ENCODE measurements at places on chromosomes 3 and 15.

DNA sequence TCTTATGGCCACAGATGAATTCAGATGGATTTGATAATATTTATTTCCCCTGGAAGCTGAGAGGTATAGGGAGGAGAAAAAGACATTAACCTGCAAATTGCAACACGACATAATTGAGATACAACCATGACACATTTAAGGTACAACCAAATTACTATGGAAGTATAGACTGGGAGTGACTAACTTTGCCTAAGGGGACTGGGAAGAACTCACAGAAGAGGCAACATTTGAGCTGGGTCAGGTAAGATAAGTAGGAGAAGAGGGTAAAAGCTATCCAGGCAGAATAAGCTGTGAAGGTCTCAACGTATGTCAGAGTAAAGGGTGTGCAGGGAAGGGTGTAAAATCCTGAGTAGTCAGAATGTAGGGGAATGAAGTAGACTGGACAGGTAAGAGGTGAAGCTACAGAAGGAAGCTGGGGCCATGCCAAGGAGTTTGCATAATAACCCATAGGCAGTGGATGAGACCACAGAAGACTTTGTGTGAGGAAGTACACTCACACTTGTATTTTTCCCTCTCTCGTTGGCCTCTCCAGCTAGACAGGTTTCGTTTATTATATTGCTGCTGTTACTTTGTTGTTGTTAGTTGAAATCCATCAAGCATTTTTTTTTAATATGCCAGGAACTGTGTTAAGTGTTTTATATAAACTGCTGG lies 28.0 kb upstream of the PTX3 start:
- no peak for DNase-seq

- DNase-seq, result no peak
Observed at GRCh38 chr15:40870716-40871115, 3.3 kb downstream of the RHOV start.

- DNase-seq, result no peak
Observed at GRCh38 chr3:2652386-2652785, 457.8 kb downstream of the IL5RA start.

DNA sequence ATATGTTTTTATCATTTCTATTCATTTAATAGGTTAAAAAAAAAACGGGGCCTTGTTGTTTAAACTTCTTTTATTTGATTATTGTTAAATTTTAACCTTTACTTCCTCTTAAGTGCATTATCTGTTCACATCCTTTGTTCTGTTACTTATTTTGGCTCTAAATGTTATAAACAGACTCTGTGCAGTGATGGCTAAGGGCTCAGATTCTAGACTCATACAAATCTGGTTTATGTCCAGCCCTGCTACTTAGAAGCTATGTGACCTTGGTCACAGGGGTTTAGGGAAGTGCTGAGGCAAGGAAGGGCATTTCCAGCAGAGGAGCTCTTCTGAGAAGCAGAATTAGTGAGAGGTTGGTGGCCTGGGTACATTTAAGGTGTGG lies 55.3 kb upstream of the VILL start:
- DNase-seq, result no peak

- DNase-seq, result no peak
Observed at GRCh38 chr15:31407851-31408250, 81.2 kb downstream of the KLF13 start.

GRCh38 chr15:88456733-88457132 lies 10.5 kb downstream of the MRPL46 start:
- no peak for DNase-seq

DNA sequence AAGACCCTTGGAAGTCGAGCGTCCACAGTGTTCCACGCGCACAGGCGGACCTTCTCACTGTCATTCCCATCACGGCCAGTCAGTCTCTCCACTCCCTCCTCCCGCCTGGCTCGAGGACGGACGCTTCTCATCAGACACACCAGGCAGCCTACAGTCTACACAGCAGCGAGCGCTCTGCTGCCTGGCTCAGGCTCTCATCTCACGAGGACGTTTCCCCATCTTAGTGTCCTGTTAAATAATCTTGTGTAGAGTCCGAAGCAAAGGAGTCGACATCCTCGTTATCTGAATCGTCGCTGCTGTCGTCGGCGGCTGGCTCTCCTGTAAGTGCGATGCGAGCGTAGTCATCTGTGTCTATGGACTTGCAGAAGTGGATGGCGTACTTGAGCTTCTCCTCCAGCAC lies 12.4 kb upstream of the OCA2 start:
- no peak for DNase-seq

DNA sequence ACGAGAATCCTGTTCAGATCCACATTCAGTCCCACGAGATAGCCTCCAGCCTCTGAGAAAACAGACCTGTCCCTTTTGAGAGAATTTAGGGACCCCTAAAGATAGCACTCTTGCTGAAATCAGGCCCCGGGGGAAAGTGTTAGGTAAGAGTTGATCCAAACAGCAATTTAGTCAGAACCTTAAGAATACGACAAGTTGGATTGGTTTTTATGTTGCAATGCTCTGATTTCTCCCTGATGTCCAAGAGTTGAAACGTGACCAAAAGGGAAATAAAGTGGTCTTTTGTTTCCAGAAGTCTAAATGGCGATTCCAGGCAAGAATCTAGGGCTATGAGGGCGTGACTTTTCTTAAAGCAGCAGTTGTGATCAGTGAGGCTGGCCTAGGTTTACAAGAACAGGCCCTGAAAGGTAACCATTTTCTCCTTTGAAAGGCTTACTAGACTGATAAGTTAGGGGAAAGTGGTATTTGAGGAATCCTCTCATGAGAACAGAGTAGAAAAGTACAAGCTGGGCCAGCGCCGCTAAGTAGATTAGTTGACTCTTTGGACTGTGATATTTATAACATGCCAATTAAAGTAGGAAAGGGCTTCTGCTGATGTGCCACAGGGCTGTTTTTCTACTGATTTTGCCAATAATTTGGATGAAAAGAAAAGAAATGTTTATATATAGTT lies 4.9 kb downstream of the MAN2A2 start:
- no peak for DNase-seq

GRCh38 chr3:65398953-65399352 lies 639.8 kb downstream of the MAGI1 start:
- DNase-seq, result no peak

- no peak for DNase-seq
Observed at GRCh38 chr15:92997821-92998220, 91.2 kb downstream of the RGMA start.

- DNase-seq, result no peak
Observed at GRCh38 chr15:41836073-41836472, 2.6 kb upstream of the PLA2G4B start.

DNA sequence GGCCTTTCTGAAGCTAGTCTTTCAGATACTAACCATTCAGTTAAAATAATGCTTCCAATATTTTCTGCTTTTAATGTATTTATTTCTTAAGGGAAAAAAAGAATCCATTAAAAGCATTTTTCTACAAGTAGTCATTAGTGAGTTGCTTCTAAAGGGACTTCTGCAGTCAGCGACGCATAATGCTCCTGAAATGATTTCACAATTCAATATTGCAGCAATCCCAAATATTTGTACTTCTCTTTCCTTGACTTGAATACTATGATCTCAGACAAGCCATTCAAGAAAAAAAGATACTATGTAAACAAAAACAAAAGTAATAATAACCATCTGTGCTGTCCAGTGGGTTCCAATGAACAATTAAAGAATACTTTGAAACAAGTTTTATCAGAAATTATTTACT lies 681.0 kb downstream of the DIPK2A start:
- no peak for DNase-seq

- DNase-seq, result no peak
Observed at GRCh38 chr3:78398401-78398800, 1358.5 kb downstream of the ROBO2 start.

GRCh38 chr15:81274255-81274654 lies 49.7 kb downstream of the STARD5 start:
- DNase-seq, result no peak

DNA sequence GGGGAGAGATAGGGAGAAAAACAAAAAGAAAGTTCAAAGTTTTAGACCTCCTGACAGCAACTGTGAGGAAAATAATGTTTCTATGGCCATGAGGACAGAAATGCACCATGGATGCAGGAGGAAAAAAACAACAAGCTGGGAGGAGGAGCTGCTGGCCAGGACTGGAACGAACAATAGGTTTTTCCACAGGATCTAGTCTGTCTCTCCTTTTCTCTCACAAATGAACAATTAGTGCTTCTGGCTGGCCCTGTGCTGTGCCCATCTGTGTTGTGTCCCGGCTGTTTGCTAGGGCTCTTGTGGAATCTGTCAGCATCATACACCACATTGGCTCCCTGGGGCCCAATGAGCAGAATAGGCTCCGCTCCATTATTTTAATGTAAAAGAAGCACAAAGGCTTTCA lies 15.2 kb downstream of the GK5 start:
- DNase-seq, result no peak

GRCh38 chr3:13693441-13693840 lies 144.5 kb downstream of the FBLN2 start:
- DNase-seq, result no peak
